Astrocyte (in vitro differentiated cells and primary cell): ENCODE measurements at places on chromosomes 2 and 18. TPM values are rescaled to one million over a fixed set of nuclear protein-coding genes. Genes with fewer than 3 reads are reported as not detected.

The DLX1 gene
- total RNA-seq = 0.27 TPM in 1 of 2 replicates, not detected in the other

The CABYR gene
- total RNA-seq = 7.0 and 7.8 TPM in 2 replicates

The MARCHF4 gene
- total RNA-seq = 28.1 and 42.8 TPM in 2 replicates

The FAP gene
- 0.96 and 1.3 TPM in 2 replicates for total RNA-seq

DNA sequence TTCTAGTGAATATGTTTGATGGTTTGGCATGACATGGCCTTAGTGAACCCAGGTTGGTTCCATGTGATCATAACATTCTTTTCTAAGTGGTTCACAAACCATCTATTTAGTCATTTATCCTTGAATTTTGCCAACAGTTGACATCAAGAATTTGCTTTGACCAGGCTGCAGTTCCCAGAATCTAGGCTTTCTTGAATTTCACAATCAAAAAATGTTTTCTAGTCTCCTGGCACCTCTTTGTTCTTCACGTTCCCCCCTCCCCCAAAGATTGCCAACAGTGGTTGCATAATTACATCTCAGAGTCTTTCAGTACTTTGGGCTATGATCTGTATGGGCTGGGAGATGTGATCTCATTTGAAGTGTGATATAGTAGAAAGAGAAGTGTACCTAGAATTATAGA lies 124.0 kb downstream of the GATA6 start:
- peak; percentile 64 for DNase-seq

DNA sequence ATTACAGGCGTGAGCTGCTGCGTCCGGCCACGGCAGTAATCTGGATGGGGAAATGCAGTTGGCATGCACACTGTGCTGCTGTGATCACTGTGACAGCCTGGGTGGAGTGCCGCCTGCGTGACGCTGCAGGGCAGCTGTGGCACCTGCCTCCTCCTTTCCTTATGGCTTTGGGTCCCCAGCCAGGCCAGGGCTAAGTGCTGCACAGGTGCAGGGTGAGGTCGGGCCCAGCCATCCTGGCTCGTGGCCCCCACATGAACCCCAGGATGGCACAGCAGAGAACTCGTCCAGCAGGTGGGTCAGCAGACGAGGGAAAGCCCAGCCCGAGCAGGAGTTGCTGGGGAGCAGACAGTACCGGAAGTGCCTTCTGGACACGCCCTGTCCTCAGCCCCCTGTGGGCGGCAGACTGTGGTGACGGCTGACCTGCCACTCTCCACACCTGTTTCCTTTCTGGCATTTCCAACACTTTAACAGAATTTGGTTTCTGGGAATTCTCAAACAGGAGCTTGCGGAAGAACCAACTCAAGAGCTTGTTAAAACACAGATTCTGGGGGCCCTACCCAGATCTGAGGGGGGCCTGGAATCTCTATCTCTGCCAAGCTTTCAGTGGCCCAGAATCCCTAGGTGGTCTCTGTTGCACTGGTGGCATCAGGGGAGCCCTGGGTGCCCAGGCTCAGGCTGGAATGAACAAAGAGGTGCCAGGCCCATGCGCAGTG lies 16.9 kb downstream of the HS1BP3 start:
- no peak for DNase-seq

DNA sequence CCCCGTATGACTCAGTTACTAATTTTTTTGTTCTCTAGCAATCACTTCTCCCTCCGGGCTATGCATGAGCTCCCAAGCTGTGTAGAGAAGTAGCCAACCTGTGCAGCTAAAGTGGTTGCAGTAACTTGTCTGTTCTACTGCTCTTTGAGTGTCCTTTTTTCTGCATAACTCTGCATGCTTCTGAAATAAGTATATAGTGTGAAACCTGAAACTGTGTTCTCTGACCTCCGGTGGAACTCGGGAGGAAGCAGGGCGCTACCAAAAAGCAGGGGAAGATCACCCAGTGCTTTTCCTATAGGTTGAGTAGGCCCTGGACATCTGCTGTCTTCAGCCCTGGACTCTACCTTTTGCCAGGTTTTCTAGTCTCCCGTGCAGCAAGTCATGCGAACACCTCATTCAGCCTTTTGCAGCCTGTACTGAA lies 47.8 kb downstream of the PHLPP1 start:
- no peak for DNase-seq

DNA sequence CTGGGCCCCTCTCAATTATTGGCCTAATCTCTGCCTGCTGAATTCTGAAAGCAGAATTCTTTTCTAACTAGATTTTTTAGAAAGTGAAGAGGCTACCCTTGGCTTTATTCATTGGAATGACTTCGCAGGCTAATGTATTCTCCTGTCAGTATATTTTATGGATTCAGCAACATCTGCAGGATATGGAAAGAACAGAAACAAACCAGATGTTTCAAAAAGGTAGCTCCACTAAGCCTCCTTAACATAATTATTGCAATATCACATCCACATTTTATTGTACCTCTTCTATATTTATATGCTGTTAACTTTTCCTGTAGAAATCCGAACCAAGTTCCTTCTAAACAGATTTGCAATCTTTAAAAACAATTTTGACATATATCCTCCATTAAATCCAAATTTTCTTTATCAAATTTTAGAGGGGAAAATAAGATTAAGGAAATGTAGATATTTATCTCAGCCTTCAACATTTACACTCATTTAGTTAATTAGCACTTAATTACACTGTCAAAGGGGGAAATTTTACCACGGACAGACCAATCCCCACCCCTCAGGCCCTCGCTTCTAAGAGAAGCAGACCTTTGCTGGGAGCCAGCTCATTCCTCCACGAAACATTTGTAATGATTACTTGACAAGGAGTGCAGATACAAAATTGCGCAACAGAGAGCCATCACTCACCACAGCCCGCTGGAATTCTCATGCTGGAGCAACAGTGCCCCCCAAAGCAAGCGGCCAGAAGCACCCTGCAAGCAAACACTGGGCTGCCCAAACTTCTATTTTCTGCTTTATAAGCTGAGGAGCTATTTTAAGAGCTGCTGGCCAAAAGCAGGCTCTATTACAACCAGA lies 253.4 kb downstream of the ETAA1 start:
- peak; percentile 94 for DNase-seq

DNA sequence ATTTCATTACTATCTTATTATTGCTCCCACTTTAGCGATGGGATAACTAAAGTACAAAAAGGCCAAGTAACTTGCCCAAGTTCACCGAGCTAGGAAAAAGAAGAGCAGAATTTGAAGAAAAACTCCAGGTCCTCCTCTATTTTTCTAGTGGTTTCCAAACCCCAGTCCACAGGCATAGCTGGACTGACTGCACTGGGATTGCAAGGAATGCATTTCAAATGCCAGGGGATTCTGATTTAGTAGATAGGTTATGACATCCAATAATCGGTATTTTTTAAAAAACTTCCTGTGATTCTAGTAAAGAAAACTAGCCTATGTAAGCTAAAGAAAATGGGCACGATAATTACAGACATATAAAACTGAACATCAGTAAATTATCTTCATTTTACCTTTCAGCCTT lies 62.7 kb upstream of the GALNT5 start:
- DNase-seq = peak; percentile 47

DNA sequence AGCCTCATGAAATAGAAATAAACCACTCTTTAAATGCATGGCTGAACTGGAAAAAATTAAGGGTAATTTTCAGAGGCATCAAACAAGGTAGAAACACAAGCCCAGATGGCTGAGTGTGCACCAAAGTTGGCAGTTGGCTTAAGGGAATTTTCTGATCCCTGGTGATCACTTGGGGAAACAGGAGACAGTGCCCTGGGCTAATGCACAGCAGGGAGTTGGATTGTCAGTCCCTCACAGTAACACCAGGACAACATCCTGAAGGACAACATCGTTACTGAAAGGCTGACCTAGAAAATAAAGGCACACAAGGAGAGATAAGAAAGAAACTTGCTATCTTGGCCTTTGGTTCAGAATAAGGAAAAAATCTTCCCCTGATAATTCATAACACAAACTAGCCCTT lies 417.0 kb downstream of the SLC4A3 start:
- DNase-seq = no peak

GRCh38 chr2:202122980-202123720 lies 50.1 kb downstream of the KIAA2012 start:
- no peak for DNase-seq

- no peak for DNase-seq
Measured at GRCh38 chr2:11396467-11397445, 52.3 kb upstream of the ROCK2 start.
